AG08395 (cell line): ENCODE measurements at places on chromosomes 4 and X.

GRCh38 chr4:169312690-169313422 is 42.1 kb upstream of the SH3RF1 start:
- no peak for DNase-seq

- peak; percentile 69 for DNase-seq
Observed at GRCh38 chrX:131792356-131792749, 230.7 kb upstream of the STK26 start.

- DNase-seq = no peak
Observed at GRCh38 chrX:48919360-48919841, 577 bp upstream of the PIM2 start.

DNA sequence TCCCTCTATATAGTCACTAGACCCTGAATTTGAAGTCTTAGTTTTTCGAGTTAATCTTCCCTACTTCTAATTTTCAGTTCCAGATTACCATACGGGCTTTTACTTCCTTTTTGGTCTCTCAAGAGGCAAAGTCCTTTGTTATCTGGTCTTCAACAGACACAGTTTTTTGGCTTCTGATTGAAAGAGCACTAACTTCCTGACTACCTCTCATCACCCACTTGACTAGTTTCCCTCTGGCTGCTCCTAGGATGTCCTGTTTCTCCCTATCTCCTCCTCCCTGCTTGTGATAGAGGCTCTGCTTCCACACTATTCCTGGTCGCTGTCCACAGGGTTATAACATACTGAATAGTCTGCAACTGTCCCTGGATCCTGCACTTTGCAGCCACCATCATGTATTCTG is 16.7 kb upstream of the WDR44 start:
- no peak for DNase-seq

DNA sequence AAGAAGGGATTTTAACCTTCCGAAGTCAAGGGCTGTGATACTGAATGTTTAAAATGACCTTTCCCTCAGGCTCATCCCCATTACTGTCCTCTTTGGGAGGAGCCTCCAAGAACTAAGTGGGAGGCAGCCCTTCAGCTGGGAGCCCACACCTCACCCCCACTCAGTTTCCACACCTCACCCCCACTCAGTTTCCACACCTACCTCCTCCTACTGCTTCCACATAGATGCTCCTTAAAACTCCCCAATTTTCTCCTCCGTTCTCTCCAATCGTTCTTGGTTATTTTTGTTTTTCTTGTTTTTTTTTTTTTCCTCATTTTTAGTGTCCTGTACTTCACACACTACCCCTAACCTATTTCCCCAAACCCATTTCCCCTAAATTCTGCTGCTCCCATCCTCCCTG is 31.6 kb upstream of the ANXA3 start:
- no peak for DNase-seq

DNA sequence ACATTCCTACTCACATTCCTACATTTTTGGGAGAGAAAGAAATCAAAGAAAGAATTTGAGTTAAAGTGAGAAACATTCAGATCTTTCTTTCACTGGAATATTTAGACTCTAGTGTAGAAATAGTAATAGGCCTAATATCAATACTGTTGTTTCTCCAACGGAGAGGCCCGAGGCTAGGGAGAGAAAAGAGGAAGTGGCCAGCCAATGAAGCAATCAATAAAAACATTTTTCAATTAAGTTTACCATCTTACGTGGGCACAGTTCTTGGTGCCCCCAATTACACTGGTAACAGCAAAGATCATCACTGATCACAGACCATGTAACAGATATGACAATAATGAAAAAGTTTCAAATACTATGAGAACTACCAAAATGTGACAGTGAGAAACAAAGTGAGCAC is 281.4 kb downstream of the GPM6A start:
- DNase-seq = no peak

DNA sequence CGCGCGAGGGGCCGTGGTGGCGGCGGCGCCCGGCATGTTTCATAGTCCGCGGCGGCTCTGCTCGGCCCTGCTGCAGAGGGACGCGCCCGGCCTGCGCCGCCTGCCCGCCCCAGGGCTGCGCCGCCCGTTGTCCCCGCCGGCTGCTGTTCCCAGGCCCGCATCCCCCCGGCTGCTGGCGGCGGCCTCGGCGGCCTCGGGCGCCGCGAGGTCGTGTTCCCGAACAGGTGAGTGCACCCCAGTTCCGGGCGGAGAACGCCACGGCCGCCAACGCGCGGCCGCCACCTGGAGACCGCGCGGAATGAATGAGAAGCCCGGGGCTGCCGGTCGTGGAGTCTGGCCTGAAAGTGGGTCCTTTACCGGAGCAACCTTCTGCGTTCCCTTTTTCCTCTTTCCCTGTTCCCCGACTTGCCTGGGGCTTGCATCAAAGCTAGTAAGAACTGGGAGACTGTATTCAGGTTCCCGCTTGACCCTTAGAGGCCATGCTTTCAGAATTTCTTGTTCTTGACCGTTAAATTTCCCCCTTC is 429 bp downstream of the NOCT start:
- no peak for DNase-seq
